ENCODE measurements at places on chromosomes 7 and 10. TPM values are rescaled to one million over a fixed set of nuclear protein-coding genes. Genes with fewer than 3 reads are reported as not detected.

GRCh38 chr10:120342115-120342714 is 114.8 kb upstream of the PLPP4 start:
- no peak overlapping the region for H3K4me3 ChIP-seq
- peaks cover 2% of the 10 kb centered on the region for H3K27me3 ChIP-seq
- H3K4me1 ChIP-seq, result no peaks in the 10 kb centered on the region

DNA sequence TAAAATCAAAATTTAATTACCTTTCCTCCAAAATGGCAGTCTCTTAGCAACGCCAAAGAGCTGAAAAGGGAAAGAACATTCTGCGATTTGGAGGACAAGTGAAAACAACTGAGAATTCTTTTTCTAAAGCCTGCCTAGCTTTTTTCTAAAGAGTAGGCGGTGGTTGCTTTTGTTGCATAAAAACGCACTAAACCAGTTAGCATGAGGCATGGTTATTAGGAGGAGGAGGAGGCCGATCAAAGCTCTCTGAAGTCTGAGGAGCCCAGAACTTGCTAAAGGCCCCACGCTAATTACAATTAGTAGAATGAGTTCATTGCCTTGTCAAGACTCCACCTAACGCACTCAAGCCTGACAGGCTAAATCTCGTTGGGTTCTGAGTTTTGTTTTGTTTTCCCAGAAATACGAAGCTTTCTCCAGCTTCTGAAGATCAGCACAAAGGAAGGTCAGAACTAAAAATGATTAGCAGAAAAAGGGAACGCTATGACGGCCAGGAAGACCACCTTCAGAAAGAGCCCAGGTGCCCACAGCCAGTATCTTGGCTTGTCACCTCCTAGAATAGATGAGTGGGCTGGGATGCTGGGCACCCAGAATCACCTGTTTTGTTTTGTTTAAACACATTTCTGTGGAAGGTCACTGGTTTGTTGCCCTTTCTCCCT is 72.0 kb downstream of the FGFR2 start:
- H3K27me3 ChIP-seq, result peaks cover 3% of the 10 kb centered on the region
- no peak for DNase-seq
- no peak overlapping the region for H3K4me3 ChIP-seq
- no peak overlapping the region for H3K27ac ChIP-seq

DNA sequence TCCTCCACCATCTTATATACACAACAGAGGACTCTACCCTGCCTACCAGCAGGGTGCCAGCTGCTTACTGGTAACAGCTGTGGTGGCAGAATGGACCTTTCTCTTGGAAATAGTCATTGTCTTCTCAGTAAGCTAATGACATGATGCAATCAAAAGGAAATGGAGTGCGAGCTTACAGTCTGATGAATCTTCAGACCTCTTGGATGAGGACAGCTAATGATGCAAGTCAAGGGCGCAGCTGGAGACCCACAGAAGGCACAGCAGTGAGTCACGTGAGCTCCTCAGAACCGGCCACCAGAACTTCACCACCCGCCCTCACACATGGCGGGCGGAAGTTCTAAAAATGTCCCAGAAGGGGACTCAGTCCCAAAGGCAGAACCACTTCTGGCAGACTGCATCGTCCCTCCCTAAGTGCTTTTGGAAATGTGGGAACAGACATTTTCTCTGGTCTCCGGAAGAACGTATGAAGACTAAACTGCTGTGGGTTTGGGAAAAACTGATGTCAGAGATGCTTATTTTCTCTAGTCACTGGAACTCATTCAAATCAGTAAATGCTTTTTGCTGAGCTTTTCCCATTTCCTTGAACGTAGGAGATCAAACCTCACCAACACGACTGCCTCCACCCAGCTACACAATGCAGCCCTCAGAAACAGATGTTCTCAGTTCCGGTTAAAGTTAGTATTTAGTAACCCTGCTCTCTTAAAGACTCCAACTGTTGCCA is 96.4 kb downstream of the FAS start:
- no peak for DNase-seq
- H3K4me1 ChIP-seq, result peaks cover 13% of the 10 kb centered on the region
- no peak overlapping the region for H3K27ac ChIP-seq
- H3K36me3 ChIP-seq, result no peaks in the 10 kb centered on the region

GRCh38 chr10:7756360-7756992 is 31.3 kb downstream of the KIN start:
- H3K36me3 ChIP-seq, result peaks cover 65% of the 10 kb centered on the region
- H3K4me1 ChIP-seq, result no peaks in the 10 kb centered on the region

DNA sequence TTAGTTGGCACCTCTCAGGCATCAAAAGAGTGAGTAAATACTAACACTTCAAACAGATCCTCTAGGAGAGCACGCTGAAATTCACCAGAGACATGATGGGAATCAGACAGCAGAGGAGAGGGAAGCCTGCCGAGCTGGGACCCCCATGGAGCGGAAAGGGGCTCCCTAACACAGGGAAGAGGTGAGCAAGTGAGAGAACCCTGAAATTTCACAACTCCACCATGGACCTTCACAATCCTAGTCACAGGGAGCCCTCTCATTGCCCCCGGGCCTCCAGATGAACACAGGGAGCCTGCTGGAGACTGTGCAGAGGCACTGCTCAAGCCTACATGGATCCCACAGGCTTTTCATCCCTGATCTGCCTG is 59.2 kb upstream of the ANTXRL start:
- peaks cover 11% of the 10 kb centered on the region for H3K36me3 ChIP-seq
- H3K4me3 ChIP-seq, result no peak overlapping the region
- H3K27me3 ChIP-seq, result no peaks in the 10 kb centered on the region
- H3K4me1 ChIP-seq, result peaks cover 5% of the 10 kb centered on the region
- no peak overlapping the region for H3K27ac ChIP-seq

DNA sequence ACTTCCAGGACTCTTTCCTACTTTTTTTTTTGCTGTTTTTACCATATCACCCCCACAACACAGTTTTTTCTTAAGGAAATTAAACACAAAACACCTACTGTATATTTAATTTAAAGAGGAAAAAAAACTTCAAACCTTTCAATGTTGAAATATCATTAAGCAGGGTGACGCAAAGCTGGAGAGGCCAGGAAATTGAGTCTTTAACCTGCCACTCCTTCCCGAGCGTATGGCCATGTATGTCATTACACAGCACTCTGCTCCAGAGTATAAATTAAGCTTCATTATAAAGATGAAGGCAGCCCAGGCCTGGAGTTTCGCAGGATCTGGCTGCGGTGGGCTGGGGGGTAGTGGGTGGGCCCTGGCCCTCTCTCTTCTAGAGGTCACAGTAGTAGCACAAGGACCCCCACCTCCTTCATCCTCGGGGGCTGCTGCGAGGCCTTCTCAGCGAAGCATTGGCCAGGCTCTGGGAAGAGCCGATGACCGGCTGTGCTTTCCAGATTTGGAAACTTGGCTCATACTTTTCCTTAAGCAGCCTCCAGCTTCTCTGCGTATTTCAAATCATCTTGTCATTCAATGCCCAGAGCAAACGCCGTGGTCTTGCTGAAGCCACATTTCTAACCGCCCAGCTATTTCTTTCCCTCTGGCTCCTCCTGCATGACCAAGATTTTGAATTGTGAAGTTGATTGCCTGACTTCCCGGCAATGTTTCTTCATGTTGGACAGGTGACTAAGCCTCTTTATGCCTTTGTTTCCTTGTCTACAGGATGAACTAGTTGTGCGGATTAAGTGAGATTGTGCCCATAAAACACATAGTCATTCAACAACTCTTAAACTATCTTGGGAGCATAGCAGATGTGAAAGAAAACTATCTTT is 765.1 kb downstream of the SUGCT start:
- no peaks in the 10 kb centered on the region for H3K36me3 ChIP-seq
- no peaks in the 10 kb centered on the region for H3K27me3 ChIP-seq
- H3K4me3 ChIP-seq, result no peak overlapping the region
- DNase-seq, result no peak

DNA sequence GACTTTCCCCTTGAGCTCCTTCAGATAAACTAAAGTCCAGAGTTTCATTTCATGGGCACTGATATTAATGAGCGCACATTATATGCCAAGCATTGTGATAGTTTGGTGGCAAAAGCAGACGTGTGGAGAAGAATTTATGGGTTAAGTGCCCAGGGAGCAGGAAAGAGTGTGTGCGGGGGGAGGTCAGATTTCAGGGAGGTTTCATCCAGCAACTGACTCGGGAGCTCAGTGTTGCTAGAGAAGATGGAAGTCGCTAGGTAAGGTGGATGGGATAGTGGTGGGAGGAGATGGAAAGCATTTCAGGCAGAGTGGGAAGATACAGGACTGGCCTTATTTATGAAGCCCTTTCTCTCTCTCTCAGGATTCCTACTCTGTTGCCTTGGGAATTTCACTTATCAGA is 223.0 kb downstream of the SNX10 start:
- DNase-seq, result no peak
- no peaks in the 10 kb centered on the region for H3K4me1 ChIP-seq
- H3K27ac ChIP-seq, result no peak overlapping the region
- H3K36me3 ChIP-seq, result no peaks in the 10 kb centered on the region
- H3K4me3 ChIP-seq, result no peak overlapping the region

GRCh38 chr7:104089612-104090011 is 100.2 kb upstream of the RELN start:
- no peak for DNase-seq
- peaks cover 6% of the 10 kb centered on the region for H3K27me3 ChIP-seq
- no peak overlapping the region for H3K27ac ChIP-seq
- no peak overlapping the region for H3K4me3 ChIP-seq
- no peaks in the 10 kb centered on the region for H3K4me1 ChIP-seq
- no peaks in the 10 kb centered on the region for H3K36me3 ChIP-seq

DNA sequence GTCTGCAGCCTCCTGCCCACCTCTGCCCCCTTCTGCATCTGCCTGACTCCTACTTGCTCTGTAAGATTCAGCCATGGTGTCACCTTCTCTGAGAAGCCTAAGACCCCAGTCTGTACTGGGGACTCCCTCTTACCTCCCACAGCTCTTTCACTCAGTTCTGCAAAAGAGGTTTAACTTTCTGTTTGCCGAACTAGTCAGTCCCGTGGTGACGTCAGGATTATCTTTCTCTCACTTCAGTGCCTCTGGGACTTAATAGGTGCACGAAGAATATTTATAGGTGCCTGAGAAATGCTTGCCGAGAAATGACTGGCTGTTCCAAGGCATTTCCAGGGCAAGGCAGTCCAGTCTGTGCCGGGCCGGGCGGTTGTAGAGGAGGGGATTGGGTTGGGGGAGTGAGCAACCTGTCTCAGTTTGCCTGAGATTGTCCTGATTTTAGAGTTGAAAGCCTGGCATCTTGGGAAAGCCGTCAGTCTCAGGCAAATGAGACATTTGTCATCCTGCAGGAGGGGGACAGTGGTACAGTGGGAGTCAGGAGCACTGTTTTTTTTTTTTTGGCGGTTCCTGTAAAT is 227.5 kb upstream of the NPVF start:
- no peak overlapping the region for H3K27ac ChIP-seq
- H3K4me1 ChIP-seq, result no peaks in the 10 kb centered on the region

GRCh38 chr10:102527546-102527945 is 23.8 kb downstream of the SUFU start:
- H3K36me3 ChIP-seq, result peaks cover 11% of the 10 kb centered on the region
- H3K4me1 ChIP-seq, result peaks cover 7% of the 10 kb centered on the region
- no peak for DNase-seq
- no peak overlapping the region for H3K27ac ChIP-seq

- no peak for DNase-seq
- no peaks in the 10 kb centered on the region for H3K36me3 ChIP-seq
- H3K4me1 ChIP-seq, result no peaks in the 10 kb centered on the region
- no peak overlapping the region for H3K27ac ChIP-seq
Observed at GRCh38 chr7:55325371-55325792, 39.8 kb upstream of the LANCL2 start.

GRCh38 chr10:103781329-103782061 is 73.9 kb downstream of the SH3PXD2A start:
- H3K27me3 ChIP-seq, result peaks cover 35% of the 10 kb centered on the region
- no peak overlapping the region for H3K27ac ChIP-seq
- DNase-seq, result no peak
- no peak overlapping the region for H3K4me3 ChIP-seq
- H3K36me3 ChIP-seq, result no peaks in the 10 kb centered on the region
- H3K4me1 ChIP-seq, result peaks cover 19% of the 10 kb centered on the region

- no peak for DNase-seq
- peaks cover 37% of the 10 kb centered on the region for H3K4me1 ChIP-seq
- no peaks in the 10 kb centered on the region for H3K27me3 ChIP-seq
Observed at GRCh38 chr10:75117995-75118394, 6.5 kb downstream of the SAMD8 start.

GRCh38 chr10:28984431-28984830 is 304.4 kb upstream of the LYZL1 start:
- H3K4me3 ChIP-seq, result no peak overlapping the region
- no peaks in the 10 kb centered on the region for H3K36me3 ChIP-seq
- H3K27ac ChIP-seq, result no peak overlapping the region
- no peak for DNase-seq
- no peaks in the 10 kb centered on the region for H3K4me1 ChIP-seq
- H3K27me3 ChIP-seq, result no peaks in the 10 kb centered on the region

- no peaks in the 10 kb centered on the region for H3K27me3 ChIP-seq
- no peak overlapping the region for H3K4me3 ChIP-seq
- peaks cover 17% of the 10 kb centered on the region for H3K36me3 ChIP-seq
Observed at GRCh38 chr10:35564341-35564968, 40.7 kb upstream of the GJD4 start.

TRIM50 gene
- total RNA-seq, result not detected

SAP25 gene
- 11.8 TPM for total RNA-seq

C10orf90 gene
- total RNA-seq, result not detected

FGL2 gene
- total RNA-seq, result 1.1 TPM

MPLKIP gene
- total RNA-seq, result 39.0 TPM

ASB15 gene
- total RNA-seq, result not detected

CPA2 gene
- 0.14 TPM for total RNA-seq

ZNF800 gene
- 40.2 TPM for total RNA-seq

TMEM270 gene
- not detected for total RNA-seq

KNDC1 gene
- total RNA-seq, result 0.51 TPM

All from activated T-helper 2 cell treated with anti-CD3 and anti-CD28 coated beads, Interferon-gamma antibody, Interleukin-2, Interleukin-4, amounts not matched to agents 10 μg/mL and 5 μg/mL and 100 μg/mL, durations not matched to agents 14 hours and 24 hours and 36 hours (primary cell).